Uterus (tissue), 4 donors: ENCODE measurements at places on chromosomes 7 and 10. TPM values are rescaled to one million over a fixed set of nuclear protein-coding genes. Genes with fewer than 3 reads are reported as not detected.

DNA sequence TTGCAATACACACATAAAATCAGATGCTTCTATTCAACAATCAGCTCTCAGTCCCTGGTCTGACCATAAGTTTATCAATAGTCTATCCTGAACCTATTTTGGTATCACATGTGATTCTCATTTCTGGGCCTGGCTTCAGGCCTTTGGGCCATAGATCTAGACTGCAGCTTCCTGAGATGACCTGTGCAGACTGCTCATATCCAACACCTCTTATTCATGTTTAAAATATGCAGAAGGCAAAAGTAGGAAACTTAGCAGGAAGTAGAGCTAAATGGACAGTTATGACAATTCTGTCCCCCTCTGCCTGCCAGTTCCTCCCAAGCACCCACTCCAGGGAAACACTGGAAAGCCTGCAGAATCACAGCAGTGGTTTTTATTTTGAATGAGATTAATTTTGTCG, 53.3 kb downstream of the C7orf25 start:
- no peaks in the 10 kb centered on the region for H3K4me1 ChIP-seq
- DNase-seq, result no peak
- H3K36me3 ChIP-seq, result no peaks in the 10 kb centered on the region
- H3K27me3 ChIP-seq, result no peaks in the 10 kb centered on the region

- no peaks in the 10 kb centered on the region for H3K27me3 ChIP-seq
- H3K36me3 ChIP-seq, result no peaks in the 10 kb centered on the region
- no peak for DNase-seq
- no peak overlapping the region for H3K27ac ChIP-seq
- no peak overlapping the region for H3K4me3 ChIP-seq
Observed at GRCh38 chr10:821322-821721, 110.2 kb downstream of the LARP4B start.

DNA sequence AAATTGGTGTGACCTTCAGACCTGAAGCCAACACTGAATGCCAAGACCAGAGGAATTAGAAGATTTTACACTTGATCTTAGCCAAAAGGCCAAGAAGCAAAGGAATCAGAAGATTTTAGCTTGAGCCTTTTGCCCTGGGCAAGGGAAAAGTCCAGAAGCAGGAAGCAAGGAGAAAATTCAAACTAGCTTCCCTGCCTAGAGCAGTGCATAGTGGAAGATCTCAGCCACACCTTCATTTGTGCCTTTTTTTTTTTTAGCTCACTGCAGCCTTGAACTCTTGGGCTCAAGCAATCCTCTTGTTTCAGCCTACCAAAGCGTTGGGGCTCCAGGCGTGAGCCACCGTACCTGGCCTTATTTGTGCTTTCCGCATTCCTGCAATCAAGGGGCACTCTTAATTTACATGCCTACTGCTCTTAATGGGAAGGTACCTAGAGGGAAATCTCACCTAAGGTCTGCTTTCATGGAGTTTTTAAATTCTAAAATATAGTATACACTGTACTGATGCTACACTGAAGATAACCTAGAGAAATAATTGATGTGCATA, 8.3 kb upstream of the PIP4K2A start:
- no peaks in the 10 kb centered on the region for H3K36me3 ChIP-seq
- no peak overlapping the region for H3K27ac ChIP-seq
- no peak for DNase-seq
- no peak overlapping the region for H3K4me3 ChIP-seq

DNA sequence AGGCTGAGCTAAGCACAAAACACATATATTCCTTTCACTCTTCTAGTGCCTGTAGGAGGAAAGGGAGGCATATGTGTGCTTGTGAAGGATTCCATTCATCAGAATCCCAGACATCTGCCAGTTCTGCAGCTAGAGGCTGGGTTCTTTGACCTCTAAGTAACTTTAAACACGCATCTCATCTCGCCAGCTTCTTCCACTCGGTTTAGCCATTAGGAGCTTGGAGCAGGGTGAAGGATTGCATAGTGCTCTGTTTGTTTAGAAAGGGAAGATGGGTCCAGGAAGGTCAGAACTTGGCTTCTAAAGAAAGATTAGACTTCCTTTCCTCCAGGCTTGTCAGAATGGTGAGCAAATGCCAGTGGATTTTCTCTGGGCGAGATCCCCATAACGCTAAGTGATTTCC, 43.6 kb downstream of the HK1 start:
- H3K36me3 ChIP-seq, result no peaks in the 10 kb centered on the region
- no peak overlapping the region for H3K27ac ChIP-seq
- H3K4me1 ChIP-seq, result no peaks in the 10 kb centered on the region

- H3K27me3 ChIP-seq, result no peaks in the 10 kb centered on the region
- no peaks in the 10 kb centered on the region for H3K4me1 ChIP-seq
- no peak overlapping the region for H3K4me3 ChIP-seq
- H3K36me3 ChIP-seq, result no peaks in the 10 kb centered on the region
- no peak overlapping the region for H3K27ac ChIP-seq
Observed at GRCh38 chr10:90743291-90743690, 114.5 kb downstream of the HTR7 start.

- DNase-seq, result no peak
- H3K27ac ChIP-seq, result no peak overlapping the region
Observed at GRCh38 chr7:95476072-95476847, 9.5 kb upstream of the ASB4 start.

DNA sequence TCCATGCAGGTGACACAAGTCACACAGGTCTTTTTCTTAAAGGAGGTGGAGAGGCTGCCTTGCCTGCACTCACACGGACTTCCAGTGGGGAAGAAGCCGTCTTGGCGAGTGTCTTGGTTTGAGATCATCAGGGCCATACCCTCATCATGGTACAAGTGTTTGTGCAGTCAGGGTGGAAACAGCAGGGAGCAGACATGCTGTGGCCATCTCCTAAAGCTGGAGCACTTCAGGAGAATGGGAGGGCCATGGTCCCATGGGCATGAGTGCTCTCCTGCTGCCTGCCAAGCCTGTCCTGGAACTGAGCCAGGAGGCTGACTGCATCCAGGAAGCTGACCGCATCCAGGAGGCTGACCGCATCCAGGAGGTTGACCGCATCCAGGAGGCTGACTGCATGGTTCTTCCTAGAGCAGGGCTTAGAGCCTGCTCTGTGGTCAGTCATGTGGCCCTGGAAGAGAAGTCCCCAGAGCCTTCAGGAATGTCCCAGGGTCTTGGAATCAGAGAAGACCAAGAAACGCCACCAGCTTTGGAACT, 98.4 kb downstream of the ADARB2 start:
- H3K27me3 ChIP-seq, result no peaks in the 10 kb centered on the region
- H3K4me1 ChIP-seq, result no peaks in the 10 kb centered on the region
- no peak overlapping the region for H3K4me3 ChIP-seq
- H3K36me3 ChIP-seq, result no peaks in the 10 kb centered on the region
- no peak overlapping the region for H3K27ac ChIP-seq

DNA sequence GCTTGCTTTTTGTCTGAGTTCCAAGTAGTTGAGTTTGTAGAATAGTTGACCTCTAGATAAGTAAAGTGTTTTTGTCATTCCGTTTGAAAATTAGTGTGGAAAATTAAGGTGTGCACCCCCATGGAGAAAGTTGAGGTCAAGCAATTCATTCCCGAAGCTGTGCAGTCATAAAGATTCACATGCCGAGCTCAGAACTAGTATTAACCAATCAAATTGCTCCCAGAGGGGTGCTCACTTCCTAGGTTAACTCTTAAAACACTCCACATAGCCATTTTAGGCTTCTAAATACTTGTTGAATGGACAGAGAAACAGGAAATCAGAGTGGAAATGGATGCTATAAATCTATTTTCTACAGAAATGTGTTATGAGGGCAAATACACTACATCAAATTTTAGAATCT, 638.9 kb downstream of the SUGCT start:
- H3K27ac ChIP-seq, result no peak overlapping the region
- H3K36me3 ChIP-seq, result no peaks in the 10 kb centered on the region
- H3K4me3 ChIP-seq, result no peak overlapping the region
- H3K4me1 ChIP-seq, result no peaks in the 10 kb centered on the region
- DNase-seq, result no peak

- peaks cover 15% of the 10 kb centered on the region for H3K4me1 ChIP-seq
- no peak overlapping the region for H3K27ac ChIP-seq
- no peaks in the 10 kb centered on the region for H3K36me3 ChIP-seq
- H3K4me3 ChIP-seq, result no peak overlapping the region
- no peaks in the 10 kb centered on the region for H3K27me3 ChIP-seq
Observed at GRCh38 chr7:142800699-142801260, 30.0 kb downstream of the PRSS2 start.

GRCh38 chr10:33278198-33278597, 56.3 kb downstream of the NRP1 start:
- DNase-seq, result no peak
- no peak overlapping the region for H3K27ac ChIP-seq
- H3K4me3 ChIP-seq, result no peak overlapping the region
- no peaks in the 10 kb centered on the region for H3K36me3 ChIP-seq
- H3K4me1 ChIP-seq, result peaks cover 9% of the 10 kb centered on the region
- H3K27me3 ChIP-seq, result no peaks in the 10 kb centered on the region

- no peak for DNase-seq
- no peaks in the 10 kb centered on the region for H3K36me3 ChIP-seq
- no peaks in the 10 kb centered on the region for H3K27me3 ChIP-seq
- H3K4me1 ChIP-seq, result no peaks in the 10 kb centered on the region
- no peak overlapping the region for H3K4me3 ChIP-seq
Observed at GRCh38 chr7:157771-158625, 34.4 kb upstream of the FAM20C start.

- H3K27ac ChIP-seq, result no peak overlapping the region
- no peaks in the 10 kb centered on the region for H3K36me3 ChIP-seq
- H3K4me3 ChIP-seq, result no peak overlapping the region
- peak; percentile 24 for DNase-seq
- no peaks in the 10 kb centered on the region for H3K27me3 ChIP-seq
- H3K4me1 ChIP-seq, result no peaks in the 10 kb centered on the region
Observed at GRCh38 chr10:79311581-79312407, 35.5 kb upstream of the PPIF start.

DNA sequence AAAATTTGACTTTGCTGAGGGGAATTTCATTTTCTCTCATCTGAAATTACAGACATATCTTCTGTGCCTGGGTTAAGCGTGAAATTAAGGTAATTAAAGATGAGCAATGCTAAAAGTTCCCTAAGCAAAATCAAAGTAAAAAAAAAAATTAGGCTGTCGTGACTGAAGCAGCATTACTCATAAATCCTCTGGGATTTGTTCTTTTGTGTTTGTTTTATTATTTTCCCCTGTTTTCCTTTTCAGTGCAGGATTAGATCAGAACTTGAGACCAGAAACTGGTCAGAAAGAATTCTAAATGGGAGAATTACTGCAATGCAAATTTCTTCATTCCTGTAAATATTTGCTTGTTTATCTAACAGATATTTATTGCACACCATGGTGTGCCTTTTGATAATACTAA, 141.4 kb upstream of the BET1 start:
- H3K27me3 ChIP-seq, result no peaks in the 10 kb centered on the region
- no peak overlapping the region for H3K27ac ChIP-seq
- H3K4me1 ChIP-seq, result no peaks in the 10 kb centered on the region
- DNase-seq, result no peak

DNA sequence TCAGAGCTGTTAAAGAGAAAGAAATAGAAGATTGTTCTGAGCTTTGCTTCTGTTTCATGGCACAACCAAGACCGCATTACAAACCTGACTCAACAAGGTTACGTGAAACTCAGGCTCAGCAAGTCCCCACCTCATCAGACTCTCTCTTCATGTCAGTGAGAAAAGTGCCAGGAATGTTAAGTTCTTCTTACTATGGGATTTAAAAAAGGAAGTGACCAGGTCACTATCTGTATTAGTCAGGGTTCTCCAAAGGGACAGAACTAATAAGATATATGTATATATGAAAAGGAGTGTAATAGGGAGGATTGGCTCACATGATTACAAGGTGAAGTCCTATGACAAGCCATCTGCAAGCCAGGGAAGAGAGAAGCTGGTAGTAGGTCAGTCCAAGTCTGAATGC, 25.4 kb upstream of the PAPSS2 start:
- H3K27me3 ChIP-seq, result no peaks in the 10 kb centered on the region
- no peaks in the 10 kb centered on the region for H3K36me3 ChIP-seq
- no peaks in the 10 kb centered on the region for H3K4me1 ChIP-seq
- DNase-seq, result no peak
- no peak overlapping the region for H3K4me3 ChIP-seq
- no peak overlapping the region for H3K27ac ChIP-seq

- H3K4me3 ChIP-seq, result no peak overlapping the region
- no peaks in the 10 kb centered on the region for H3K27me3 ChIP-seq
- H3K4me1 ChIP-seq, result no peaks in the 10 kb centered on the region
- H3K27ac ChIP-seq, result no peak overlapping the region
- H3K36me3 ChIP-seq, result no peaks in the 10 kb centered on the region
Observed at GRCh38 chr7:21690705-21691104, 147.9 kb downstream of the DNAH11 start.

DNA sequence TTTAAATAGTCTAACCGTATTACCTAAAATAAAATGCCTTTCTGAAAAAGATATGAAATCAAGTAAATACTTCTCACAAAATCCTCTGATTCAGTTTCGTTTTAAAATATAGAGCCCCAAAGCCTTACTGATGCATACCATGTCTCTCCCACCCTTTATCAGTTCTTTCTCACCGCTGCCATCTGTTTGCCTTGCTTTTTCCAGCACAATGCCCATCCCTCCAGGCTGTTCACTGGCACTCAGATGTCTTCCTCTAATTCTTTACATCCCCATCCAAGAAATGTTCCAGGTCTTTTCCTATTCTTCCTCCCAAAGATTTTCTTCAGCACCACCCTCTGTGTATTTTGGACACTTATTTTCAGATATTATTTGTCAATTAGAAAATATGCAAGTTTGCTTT, 116.5 kb upstream of the LRRN3 start:
- no peak overlapping the region for H3K27ac ChIP-seq
- H3K27me3 ChIP-seq, result no peaks in the 10 kb centered on the region
- H3K4me1 ChIP-seq, result no peaks in the 10 kb centered on the region
- H3K4me3 ChIP-seq, result no peak overlapping the region

- H3K4me3 ChIP-seq, result no peak overlapping the region
- DNase-seq, result peak; percentile 67
- H3K4me1 ChIP-seq, result no peaks in the 10 kb centered on the region
Observed at GRCh38 chr10:593901-594457, 95.5 kb downstream of the DIP2C start.

DNA sequence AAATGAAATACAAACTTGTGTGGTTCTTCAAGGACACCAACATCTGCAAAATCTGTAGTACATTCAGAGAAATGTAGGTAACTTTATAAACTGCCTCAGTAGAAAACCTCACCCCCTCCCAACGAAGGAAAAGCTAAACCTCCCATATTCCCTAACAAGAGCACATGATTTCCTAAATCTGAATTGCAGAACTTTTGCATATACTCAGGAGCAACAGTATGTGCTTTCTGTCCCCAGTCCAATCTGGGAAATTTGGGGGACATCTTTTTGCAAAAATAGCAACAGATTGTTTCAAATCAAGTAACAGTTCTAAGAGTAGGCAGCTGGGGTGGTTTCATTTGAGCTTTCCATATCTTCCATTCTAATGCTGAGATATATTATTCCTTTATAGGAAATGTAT, 15.8 kb upstream of the MSS51 start:
- H3K4me1 ChIP-seq, result no peaks in the 10 kb centered on the region
- no peaks in the 10 kb centered on the region for H3K36me3 ChIP-seq
- H3K27me3 ChIP-seq, result no peaks in the 10 kb centered on the region
- H3K27ac ChIP-seq, result no peak overlapping the region
- DNase-seq, result no peak

PRKAR2B gene
- total RNA-seq, result 21.8 TPM

TMEM229A gene
- total RNA-seq, result not detected

ADARB2 gene
- total RNA-seq, result not detected

OPALIN gene
- not detected for total RNA-seq

TUBB8 gene
- not detected for total RNA-seq

OPN1SW gene
- total RNA-seq, result not detected

MARVELD1 gene
- 158 TPM for total RNA-seq
